ENCODE measurements at places on chromosomes 5 and 9. TPM values are rescaled to one million over a fixed set of nuclear protein-coding genes. Genes with fewer than 3 reads are reported as not detected.

Gene DBN1
- total RNA-seq, result 17.5 TPM

Gene MYMK
- total RNA-seq, result not detected

Gene INSL6
- total RNA-seq, result 0.46 TPM

Gene STKLD1
- total RNA-seq, result 3.2 TPM

Gene CCDC192
- not detected for total RNA-seq

Gene SLC12A2
- total RNA-seq, result 34.2 TPM

Gene RORB
- total RNA-seq, result 7.5 TPM

Gene C5orf58
- total RNA-seq, result not detected

Gene PCDHA9
- 0.30 TPM for total RNA-seq

Gene TMEM250
- total RNA-seq, result 40.7 TPM

Gene DDX4
- total RNA-seq, result 0.06 TPM

Gene S100Z
- total RNA-seq, result 0.78 TPM

Gene CORO2A
- 3.2 TPM for total RNA-seq

Gene KIAA1958
- total RNA-seq, result 23.9 TPM

Gene ZFP37
- 4.7 TPM for total RNA-seq

Gene PCA3
- total RNA-seq, result 0.06 TPM

Gene ASTN2
- 7.6 TPM for total RNA-seq

Gene SUSD3
- 1.4 TPM for total RNA-seq

Gene CRB2
- not detected for total RNA-seq

Gene ARID3C
- not detected for total RNA-seq

Gene SPATA31D4
- total RNA-seq, result not detected

Gene SPACA9
- 6.5 TPM for total RNA-seq

Gene TXNDC8
- not detected for total RNA-seq

Gene ARHGEF28
- total RNA-seq, result 58.8 TPM

Gene RASEF
- 0.28 TPM for total RNA-seq
